ENCODE measurements at places on chromosomes 3 and 15.

- no peak for DNase-seq
Measured at GRCh38 chr3:115148142-115148790, 1.2 kb upstream of the ZBTB20 start.

DNA sequence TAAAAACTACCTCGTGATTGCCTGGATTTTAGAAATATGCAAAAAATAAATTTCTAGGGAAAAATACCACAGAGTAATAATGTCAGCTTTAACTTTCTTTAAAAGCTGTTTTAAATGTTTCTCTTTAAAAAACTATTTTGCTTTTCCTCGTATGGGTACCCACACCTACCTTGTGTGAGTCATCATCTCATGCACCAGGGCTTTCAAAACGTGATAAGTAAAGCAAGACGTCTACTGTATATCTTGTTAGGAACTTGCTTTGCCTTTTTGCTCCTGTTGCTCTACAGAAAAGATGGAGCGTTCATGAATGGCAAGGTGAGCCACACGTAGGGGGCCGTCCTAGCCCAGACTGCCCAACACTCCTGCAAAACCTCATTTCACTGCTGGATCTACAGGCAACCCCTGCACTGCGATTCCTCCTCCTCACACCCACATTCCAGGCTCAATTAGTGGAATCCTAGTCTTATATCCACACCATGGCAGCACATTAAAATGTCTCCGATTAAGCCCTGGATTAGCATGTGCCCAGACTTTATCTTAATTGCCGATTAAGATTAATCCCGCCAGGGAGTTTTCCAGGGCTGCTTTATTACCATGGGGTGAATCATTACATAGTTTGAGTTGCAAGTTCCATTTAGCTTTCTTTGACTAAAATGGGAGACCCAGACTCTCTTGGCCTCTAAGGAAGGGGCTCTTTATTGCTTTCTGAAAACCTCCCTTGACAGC is 293.6 kb upstream of the ICE2 start:
- DNase-seq = no peak

DNA sequence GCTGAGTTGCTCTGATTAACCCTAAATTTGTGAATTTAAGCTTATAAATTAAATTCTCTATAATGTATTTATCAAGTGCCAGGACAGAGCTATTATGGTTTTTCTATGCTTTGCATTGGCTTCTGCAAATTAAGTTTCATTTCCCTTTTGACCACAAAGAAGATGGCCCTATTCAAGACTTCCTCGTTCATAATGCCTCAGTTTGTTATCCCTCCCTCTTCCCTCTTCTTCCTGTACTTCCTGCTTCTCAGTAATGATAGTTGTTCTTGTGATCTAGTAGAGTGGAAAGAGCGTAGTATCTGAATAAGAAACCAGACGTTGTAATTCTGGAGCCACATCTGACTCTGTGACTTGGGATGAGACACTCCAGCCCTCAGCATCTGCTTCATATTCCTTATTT is 118.7 kb downstream of the CACNA1D start:
- DNase-seq = no peak

DNA sequence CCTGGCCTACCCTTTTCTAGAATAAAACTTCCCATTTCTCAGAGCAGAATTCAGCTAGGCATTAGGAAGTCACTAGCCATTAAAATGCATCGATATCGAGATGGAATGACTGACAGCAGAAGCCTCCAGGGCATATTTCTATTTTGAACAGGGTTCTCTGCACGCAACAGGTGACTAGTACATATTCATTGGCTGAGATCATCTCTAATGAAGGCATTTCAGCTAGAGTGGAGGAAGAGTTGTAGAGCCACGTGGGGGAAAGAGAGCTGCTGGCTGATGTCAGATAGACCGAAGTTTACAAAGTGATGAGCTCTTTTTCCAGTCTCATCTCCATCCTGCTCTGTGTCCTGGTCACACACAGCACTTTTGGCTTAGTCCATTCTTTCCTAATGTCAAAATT is 7.5 kb downstream of the TMEM40 start:
- DNase-seq = no peak

DNA sequence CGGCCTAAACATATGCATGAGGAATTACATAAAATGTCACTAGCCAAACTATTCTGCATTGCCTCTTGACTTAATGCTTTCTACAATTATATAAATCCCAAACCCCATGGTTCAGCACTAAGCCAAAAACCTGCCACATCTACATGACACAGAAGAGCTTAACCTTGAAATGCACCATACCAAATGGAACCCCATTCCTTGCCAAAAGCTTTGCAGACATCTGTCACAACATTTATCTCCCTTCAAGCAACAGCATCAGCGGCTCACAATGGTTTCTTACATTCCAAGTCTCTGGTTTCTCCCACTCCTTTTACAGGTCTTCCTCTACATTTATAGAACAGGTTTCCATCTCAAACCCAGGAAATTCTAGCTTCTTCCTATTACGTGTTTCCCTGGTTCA is 58.4 kb upstream of the GYG1 start:
- DNase-seq = no peak

All from esophagus squamous epithelium (tissue), 5 donors.